ENCODE measurements at places on chromosomes 1 and 21. TPM values are rescaled to one million over a fixed set of nuclear protein-coding genes. Genes with fewer than 3 reads are reported as not detected.

GRCh38 chr1:214603819-214604252, 841 bp downstream of the CENPF start:
- DNase-seq, result no peak

DNA sequence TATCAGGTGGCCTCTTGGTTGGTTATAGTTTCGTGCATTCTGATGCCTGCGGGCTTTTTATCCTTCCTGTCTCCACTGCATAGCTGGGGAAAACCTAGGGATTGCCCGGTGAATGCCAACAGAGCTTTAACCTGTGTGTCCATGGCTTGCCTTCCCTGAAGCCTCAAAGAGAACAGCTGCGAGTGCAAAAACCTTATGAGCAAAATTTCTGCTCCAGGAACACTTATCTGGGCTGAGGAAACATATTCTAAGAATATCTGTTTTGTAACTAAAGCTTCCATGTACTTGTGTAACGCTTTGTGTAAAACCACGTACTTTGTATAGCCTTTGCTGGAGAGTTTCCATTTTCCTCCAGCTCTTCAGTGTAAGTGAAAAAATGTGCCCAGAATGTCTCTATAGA, 7.2 kb downstream of the CNST start:
- no peak for DNase-seq

DNA sequence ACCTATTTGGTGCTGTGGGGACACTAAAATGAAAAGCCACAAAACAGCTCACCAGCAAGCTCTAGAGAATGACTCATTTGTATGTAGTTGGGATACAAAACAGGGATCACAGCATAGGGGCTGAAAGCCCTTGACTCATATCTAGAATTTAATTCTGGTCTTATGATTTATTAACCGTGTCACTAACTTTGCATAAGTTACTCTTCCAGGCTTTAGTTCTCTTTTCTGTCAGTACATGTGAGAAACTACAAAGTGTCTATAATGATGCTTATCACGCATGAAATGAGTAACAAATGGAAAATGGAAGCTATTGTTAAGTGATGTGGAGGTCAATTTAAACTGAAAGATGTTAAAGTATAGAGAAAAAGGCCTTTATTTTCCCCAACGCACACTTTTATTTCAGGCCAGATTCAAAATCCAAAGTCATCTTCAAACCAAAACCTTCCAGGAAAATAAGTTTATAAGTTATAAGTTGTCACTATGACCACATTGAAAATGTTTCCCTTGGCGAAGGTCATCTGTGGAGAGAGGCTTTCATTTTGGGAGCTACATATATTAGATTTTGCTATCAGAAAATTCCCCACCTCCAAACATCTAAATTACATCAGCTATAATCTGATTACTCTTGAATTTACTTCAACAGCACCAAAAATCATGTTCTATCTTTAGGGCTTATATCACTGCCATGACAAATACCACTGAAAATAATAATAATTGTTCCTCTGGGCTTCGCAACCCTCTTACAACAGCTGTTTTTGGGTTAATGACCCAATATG, 430.5 kb downstream of the MRPL39 start:
- DNase-seq, result no peak

DNA sequence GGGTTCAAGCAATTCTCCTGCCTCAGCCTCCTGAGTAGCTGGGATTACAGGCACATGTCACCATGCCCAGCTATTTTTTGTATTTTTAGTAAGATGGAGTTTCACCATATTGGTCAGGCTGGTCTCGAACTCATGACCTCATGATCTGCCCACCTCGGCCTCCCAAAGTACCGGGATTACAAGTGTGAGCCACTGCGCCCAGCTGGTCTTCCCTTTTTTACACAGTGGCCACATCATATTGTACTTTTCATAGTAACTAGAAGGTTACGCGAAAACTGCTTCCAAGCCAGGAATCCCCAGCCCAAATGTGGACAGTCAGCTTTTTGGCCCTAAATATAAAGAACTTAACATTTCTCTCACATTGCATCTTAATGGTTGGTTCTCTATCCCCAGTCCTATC, 4.2 kb downstream of the VASH2 start:
- DNase-seq, result no peak

DNA sequence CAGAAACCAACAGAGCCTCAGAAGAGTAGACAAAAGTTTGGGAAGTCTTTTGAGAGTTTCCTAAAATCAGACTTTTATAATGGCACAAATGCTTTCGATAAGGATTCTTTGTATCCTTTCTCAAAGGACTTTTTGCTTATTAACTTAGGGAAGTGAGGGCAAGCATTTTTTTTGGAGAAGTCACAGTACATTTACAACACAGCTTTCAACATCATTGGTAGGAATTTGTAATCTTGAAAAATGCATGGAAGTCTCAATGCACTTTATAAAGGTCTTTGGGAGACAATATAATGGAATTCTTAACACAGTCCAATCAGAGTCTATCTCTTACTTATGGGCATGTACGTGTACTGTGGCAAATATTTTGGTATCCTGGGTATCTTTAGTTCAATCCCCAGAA, 325.8 kb upstream of the NR5A2 start:
- no peak for DNase-seq

- no peak for DNase-seq
Observed at GRCh38 chr1:60598041-60598910, 484.1 kb upstream of the NFIA start.

DNA sequence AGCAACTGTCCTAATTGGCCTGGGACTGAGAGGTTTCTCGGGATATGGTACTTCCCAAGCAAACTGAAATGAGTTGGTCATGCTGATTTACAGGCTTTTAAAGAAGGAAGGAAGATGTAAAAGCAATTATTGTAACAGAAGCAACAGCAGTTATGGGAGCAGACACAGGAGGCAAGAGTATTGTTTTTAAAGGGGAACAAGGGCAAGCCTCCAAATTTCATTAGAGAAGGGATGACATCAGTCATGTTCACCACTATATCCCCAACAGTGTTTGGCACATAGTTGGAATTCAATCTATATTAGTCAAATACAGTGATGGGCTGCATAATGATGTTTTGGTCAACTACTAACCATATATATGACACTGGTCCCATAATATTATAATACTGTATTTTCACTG, 46.0 kb upstream of the JUN start:
- no peak for DNase-seq

DNA sequence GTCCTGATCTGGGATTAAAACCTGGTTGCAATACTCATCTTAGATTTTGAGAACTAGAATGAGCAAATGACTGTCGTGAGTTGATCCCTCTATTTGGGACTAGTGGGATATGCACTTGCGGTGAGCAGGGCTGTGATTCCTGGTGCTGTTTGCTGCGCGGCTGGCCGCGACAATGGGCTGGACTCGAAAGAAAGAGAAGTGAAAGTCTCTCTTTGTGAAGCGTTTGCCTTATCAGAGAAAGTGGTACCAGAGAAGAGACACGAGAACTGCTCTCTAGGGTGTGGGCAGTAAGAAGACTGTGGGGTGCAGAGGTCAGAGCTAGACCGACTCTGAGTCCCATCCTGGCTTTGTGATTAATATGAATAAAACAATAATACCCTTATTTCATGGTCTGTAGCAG, 8.6 kb downstream of the ST6GALNAC3 start:
- no peak for DNase-seq

- no peak for DNase-seq
Observed at GRCh38 chr1:193476748-193477147, 290.3 kb upstream of the B3GALT2 start.

GRCh38 chr1:244796719-244797406, 38.6 kb upstream of the COX20 start:
- DNase-seq, result no peak

GRCh38 chr1:45490121-45490625, 790 bp downstream of the TESK2 start:
- DNase-seq, result peak; percentile 34

DNA sequence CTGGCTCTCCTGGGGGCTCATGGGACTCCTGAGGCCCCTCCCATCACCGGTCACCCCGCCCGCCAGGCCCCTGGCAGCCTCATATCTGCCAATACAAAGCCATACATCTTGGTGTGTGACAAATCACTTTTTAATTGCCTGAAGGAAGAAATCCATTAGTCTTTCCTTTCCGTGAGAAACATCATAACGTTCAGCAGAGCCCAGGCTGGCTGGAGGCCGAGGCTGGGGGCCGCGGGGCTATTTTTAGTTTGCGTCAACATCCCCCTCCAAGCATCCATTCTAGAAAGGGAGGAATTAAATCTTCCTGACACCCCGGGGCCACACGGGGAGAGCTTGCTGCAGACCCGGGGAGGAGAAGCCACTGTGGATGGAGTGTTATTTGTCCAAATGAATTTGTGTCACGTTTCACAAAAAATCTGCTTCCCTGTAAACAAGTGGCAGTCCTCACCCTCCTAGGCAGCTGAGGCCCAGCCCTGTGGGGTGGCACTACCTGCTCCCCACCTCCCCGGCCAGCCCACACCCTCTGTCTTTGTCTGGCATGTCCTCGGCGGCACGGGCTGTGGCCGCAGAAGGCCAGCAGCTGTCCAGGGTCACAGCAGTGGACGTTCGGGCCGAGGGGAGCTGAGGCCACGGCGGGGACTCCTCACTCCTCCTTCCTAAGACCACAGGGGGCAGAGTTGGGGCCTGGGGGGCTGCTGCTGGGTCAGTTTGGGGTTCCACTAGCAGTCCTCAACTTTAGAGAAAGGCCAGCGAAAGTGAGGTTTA, 236.9 kb upstream of the VAMP3 start:
- peak; percentile 79 for DNase-seq

DNA sequence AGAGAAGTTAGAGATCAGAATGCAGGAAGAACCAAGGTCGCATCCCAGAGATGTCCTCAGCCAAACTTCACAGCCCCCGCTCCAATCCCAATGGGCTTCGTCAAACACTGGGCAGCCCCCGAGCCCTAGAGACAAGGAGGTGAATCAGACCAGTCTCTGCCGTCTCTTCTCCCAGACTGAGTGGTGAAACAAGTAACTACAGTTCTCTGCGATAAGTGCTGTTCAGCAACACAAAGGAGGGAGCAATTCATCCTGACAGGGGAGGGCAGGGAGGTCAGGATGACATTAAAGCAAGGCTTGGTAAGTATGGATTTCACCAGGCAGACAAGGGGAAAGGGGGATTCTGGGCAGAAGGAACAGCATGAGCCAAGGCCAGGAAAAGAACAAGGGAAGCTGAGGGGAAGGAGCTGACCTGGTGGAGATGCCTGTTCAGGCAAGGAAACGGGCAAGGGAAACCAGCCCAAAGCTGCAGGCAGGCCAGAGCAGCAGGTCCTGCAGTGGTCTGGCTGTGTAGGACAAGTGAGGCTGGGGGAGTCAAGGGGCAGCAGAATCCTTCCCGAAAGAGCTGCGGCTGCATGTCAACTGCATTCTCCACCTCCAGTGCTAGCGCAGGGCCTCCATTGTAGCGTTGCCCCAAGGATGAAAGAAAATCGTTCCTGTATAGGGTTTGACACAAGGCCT, 13.6 kb upstream of the ERI3 start:
- no peak for DNase-seq

DNA sequence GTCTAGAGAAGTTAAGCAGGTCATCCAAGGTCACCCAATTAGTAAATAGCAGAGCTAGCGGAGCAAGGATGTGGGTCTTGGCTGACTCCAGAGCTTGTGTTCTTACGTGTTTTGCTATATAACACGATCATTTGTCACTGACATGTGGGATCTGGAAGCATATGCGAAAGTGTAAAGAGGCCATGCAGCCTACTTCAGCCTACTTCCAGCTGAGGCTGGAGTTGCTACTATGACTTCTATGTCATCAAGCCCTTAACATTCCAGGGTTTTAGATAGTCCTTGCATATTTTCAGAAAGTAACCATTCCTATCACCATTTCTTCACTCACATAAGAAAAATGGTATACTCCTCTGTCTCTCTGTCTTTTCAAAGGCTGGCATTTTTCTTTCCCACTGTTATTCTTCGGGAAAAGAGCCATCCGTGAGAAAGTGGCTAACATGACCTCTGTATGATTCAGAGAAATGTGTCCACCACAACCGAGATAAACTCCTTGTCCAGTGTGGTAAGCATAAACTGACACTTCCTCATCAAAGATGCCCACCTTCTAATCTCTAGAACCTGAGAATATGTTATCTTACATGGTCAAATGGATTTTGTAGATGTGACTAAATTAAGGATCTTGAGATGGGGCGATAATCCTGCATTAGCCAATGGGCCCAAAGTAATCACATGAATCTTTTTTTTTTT, 24.0 kb upstream of the ABL2 start:
- DNase-seq, result no peak

- no peak for DNase-seq
Observed at GRCh38 chr21:37226041-37226920, 40.9 kb downstream of the VPS26C start.

GRCh38 chr1:206079135-206079534, 26.2 kb downstream of the RHEX start:
- no peak for DNase-seq

DNA sequence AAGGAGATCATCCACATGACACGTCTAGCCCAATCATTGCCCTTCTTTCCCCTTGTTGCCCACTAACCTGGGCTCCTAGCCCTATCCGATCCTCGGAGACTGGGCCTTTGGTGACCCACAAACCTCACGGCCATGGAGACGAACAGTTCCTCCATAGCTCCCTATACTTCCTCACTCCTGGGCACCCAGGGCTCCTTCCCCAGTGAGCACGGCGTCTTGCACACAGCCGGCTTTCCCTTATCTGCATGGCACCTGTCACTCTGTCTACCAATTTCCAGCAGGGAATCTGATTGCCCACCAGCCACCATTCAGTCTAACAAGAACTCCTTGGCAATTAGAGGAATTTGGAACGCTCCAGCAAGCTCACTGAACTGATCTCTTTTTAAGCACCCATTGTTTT, 3.1 kb downstream of the GNG4 start:
- no peak for DNase-seq

OLFML3 gene
- 13.5 TPM for total RNA-seq

NR1I3 gene
- total RNA-seq, result not detected

KLHDC8A gene
- not detected for total RNA-seq

CLCA4 gene
- 0.13 TPM for total RNA-seq

PDZK1 gene
- total RNA-seq, result 152 TPM

FYB2 gene
- total RNA-seq, result 5.5 TPM

TGFB2 gene
- 12.2 TPM for total RNA-seq

DNM3 gene
- total RNA-seq, result 19.1 TPM

AADACL3 gene
- not detected for total RNA-seq

HTR1D gene
- total RNA-seq, result 0.09 TPM

All from kidney (tissue), 22 donors.